ENCODE measurements at places on chromosomes 3 and 15.
A peak's percentile ranks its signal among the peaks of the same experiment; 100 is the strongest.

DNA sequence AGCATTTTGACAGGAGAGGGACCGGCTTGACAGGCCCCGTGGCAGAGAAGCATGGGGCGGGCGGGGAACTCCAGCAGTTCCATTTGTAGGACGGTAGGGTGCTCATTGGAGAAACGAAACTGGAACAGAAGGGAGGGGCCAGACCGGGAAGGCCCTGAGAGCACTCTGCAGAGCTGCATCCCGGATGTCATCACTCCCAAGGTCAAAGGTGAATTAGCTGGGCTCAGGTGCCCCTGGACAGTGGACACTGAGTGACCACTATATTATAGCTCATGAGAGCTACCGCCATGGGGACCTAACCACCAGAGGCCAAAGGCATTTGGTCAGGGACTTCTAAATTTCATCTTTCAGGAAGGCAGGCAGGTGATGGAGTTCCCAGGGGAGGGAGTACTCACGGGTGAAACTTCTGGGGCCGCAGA, 7.3 kb downstream of the CSRNP1 start:
- DNase-seq = no peak

DNA sequence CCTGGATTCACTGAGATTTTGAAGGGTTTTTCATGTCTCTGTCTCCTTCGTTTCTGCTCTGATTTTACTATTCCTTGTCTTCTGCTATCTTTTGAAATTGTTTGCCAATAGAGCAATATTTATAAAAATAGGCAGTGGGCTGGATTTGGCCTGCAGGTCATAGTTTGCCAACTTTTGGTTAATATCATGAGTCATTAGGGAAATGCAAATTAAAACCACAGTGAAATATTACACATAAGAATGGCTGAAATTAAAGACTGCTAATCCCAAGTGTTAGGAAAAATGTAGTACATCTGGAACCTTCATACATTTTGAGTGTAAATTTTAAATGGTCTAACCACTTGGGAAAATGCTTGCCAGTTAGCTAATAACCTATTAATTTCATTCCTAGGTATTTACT, 56.3 kb downstream of the ABI3BP start:
- no peak for DNase-seq

GRCh38 chr15:51681303-51681963, at the start of gene SCG3:
TSS of gene SCG3 (plus strand) at chr15:51681503. CDS start at chr15:51681756, 253 bp downstream.
- DNase-seq = peak; percentile 7

GRCh38 chr15:45425135-45425534, 46.8 kb upstream of the GATM start:
- DNase-seq = no peak

Measured in keratinocyte (primary cell).